ENCODE measurements at places on chromosomes 12 and 14. TPM values are rescaled to one million over a fixed set of nuclear protein-coding genes. Genes with fewer than 3 reads are reported as not detected.
A peak's percentile ranks its signal among the peaks of the same experiment; 100 is the strongest.

GRCh38 chr12:108633081-108633533, 587 bp downstream of the SELPLG start:
- H3K4me3 ChIP-seq = no peak overlapping the region
- peak overlapping the region; percentile 12 for H3K27ac ChIP-seq
- H3K4me1 ChIP-seq = peaks cover 30% of the 10 kb centered on the region

The CCDC38 gene
- 0.75 TPM for polyA plus RNA-seq

The DHRS2 gene
- 2.0 TPM for polyA plus RNA-seq

- no peaks in the 10 kb centered on the region for H3K36me3 ChIP-seq
- no peak for DNase-seq
- H3K27me3 ChIP-seq = no peaks in the 10 kb centered on the region
- no peak overlapping the region for H3K4me3 ChIP-seq
- H3K27ac ChIP-seq = no peak overlapping the region
- no peaks in the 10 kb centered on the region for H3K4me1 ChIP-seq
Measured at GRCh38 chr12:63323942-63324341, 172.9 kb upstream of the AVPR1A start.

- no peak overlapping the region for H3K27ac ChIP-seq
- no peak overlapping the region for H3K4me3 ChIP-seq
- no peak for DNase-seq
- no peaks in the 10 kb centered on the region for H3K4me1 ChIP-seq
- H3K27me3 ChIP-seq = no peaks in the 10 kb centered on the region
Measured at GRCh38 chr12:64598831-64599230, 11.5 kb upstream of the RASSF3 start.

- H3K4me3 ChIP-seq = no peak overlapping the region
- H3K36me3 ChIP-seq = no peaks in the 10 kb centered on the region
- DNase-seq = no peak
- H3K27ac ChIP-seq = no peak overlapping the region
- H3K4me1 ChIP-seq = peaks cover 19% of the 10 kb centered on the region
Measured at GRCh38 chr14:92525322-92526095, 11.9 kb downstream of the RIN3 start.

DNA sequence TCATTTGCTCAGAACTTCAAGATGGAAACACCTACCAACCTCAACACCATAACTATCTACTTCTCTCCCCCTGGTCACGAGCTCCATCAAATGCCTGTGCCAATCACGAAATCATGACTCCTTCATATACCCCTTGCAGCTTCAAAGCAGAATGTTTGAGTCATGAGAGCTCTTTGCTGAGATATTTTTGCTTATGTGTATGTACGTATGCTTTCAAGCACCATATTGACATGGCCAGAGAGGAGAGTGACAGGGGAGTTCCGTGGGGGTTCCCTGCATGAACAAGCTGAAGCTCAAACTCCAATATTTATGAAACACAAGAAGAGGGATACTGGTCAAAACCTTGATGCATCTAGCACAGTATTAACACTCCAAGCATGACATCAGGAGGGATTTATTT, 374.4 kb downstream of the DPF3 start:
- no peak overlapping the region for H3K4me3 ChIP-seq
- no peaks in the 10 kb centered on the region for H3K36me3 ChIP-seq
- no peak overlapping the region for H3K27ac ChIP-seq

DNA sequence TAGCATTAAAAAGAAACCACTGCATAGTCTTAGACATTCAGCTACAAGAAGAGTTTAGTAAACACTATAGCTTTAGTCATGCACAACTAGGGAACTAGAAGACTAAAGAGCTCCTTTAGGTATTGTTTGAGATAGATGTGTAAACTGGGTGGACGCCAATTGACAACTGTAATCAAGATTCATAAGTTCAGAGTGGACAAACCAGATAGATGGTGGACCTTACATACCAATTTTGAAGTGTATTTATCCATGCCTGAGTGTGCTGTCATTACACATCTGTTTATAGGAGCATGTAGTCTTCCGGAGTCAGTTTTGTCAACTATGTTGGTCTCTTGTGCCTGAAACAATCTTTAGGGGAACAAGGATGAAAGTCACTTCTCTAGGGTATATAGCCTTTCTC, 96.6 kb downstream of the LMO3 start:
- no peak overlapping the region for H3K27ac ChIP-seq
- no peak for DNase-seq

DNA sequence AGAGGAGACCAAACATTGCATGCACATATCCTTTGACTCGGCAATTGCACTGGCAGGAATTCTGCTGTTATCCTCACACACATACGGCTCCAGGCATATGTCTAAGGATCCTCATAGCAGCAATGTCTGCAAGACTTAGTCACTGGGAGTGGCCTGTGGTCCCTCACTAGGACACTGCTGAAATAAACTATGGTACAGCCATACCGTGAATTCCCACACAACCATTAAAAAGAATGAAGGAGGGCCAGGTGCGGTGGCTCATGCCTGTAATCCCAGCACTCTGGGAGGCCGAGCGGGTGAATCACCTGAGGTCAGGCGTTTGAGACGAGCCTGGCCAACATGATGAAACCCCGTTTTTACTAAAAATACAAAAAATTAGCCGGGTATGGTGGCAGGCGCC, 105.1 kb downstream of the ZFP36L1 start:
- H3K4me1 ChIP-seq = peaks cover 75% of the 10 kb centered on the region
- no peak for DNase-seq
- H3K27ac ChIP-seq = no peak overlapping the region
- H3K27me3 ChIP-seq = no peaks in the 10 kb centered on the region

DNA sequence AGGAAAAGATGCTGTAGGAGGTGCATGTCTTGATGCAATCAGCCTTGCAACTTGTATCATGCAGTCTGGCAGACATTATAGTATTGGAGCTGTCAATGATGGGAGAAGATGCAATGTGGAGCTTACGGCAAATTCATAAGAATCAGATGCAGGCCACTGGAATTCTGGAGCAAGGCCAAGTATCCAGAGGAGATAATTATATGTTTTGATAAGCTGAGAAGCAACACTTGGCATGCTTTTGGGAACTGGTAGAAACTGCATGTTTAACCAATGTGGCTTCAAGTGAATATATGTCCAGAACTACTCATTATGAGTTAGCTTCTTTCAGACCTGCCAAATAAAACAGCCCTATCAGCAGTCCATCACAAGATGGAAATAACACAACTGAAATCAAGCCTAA, 249.1 kb upstream of the PPFIA2 start:
- no peak overlapping the region for H3K27ac ChIP-seq
- no peaks in the 10 kb centered on the region for H3K4me1 ChIP-seq
- no peaks in the 10 kb centered on the region for H3K36me3 ChIP-seq
- no peak for DNase-seq

The SLC25A47 gene
- polyA plus RNA-seq = not detected

DNA sequence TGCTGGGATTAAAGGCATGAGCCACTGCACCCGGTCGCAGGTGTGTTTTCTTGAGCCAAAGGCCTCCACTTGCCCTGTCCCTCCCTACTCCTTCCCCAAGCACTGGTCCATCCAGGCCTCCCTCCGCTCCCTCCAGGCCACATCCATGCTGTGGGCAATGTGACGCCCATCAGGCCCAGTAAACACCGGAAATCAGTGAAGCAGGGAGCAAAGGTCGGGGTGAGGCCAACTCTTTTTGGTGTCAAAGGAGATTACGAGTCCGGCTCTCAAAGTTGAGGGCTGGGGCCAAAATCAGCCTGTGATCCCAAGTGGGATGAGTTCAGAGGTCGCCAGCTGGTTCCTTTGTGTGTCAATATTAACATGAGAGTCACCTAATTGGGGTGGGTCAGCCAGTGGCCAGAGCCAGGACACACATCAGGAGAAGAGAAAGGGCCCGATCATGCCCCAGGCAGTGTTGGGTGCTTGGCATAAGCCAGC, 195.7 kb downstream of the RBM19 start:
- H3K36me3 ChIP-seq = no peaks in the 10 kb centered on the region
- no peak overlapping the region for H3K27ac ChIP-seq
- H3K4me3 ChIP-seq = no peak overlapping the region
- DNase-seq = no peak

The ANKRD9 gene
- 48.7 TPM for polyA plus RNA-seq

- peak overlapping the region; percentile 72 for H3K4me3 ChIP-seq
- H3K27me3 ChIP-seq = no peaks in the 10 kb centered on the region
- DNase-seq = peak; percentile 81
- H3K27ac ChIP-seq = peak overlapping the region; percentile 85
Measured at GRCh38 chr14:76762411-76763095, 1.3 kb downstream of the VASH1 start.

The TBC1D30 gene
- polyA plus RNA-seq = 18.0 TPM

The RFX4 gene
- 65.8 TPM for polyA plus RNA-seq

GRCh38 chr12:104168596-104168995, 30.6 kb upstream of the NFYB start:
- DNase-seq = no peak
- H3K4me3 ChIP-seq = no peak overlapping the region
- no peaks in the 10 kb centered on the region for H3K4me1 ChIP-seq
- H3K27me3 ChIP-seq = no peaks in the 10 kb centered on the region
- H3K36me3 ChIP-seq = no peaks in the 10 kb centered on the region

- H3K27ac ChIP-seq = no peak overlapping the region
- H3K4me1 ChIP-seq = no peaks in the 10 kb centered on the region
- peaks cover 4% of the 10 kb centered on the region for H3K36me3 ChIP-seq
- H3K27me3 ChIP-seq = no peaks in the 10 kb centered on the region
- no peak overlapping the region for H3K4me3 ChIP-seq
- no peak for DNase-seq
Measured at GRCh38 chr12:79549531-79550271, 141.1 kb downstream of the PAWR start.

GRCh38 chr14:105862581-105863239, 336.3 kb downstream of the TMEM121 start:
- no peak overlapping the region for H3K27ac ChIP-seq
- H3K4me3 ChIP-seq = no peak overlapping the region
- H3K4me1 ChIP-seq = no peaks in the 10 kb centered on the region
- no peaks in the 10 kb centered on the region for H3K27me3 ChIP-seq

- DNase-seq = peak; percentile 72
- H3K4me3 ChIP-seq = no peak overlapping the region
- H3K4me1 ChIP-seq = no peaks in the 10 kb centered on the region
- no peaks in the 10 kb centered on the region for H3K27me3 ChIP-seq
- H3K27ac ChIP-seq = peak overlapping the region; percentile 54
Measured at GRCh38 chr14:54366736-54367735, 29.8 kb upstream of the CDKN3 start.

DNA sequence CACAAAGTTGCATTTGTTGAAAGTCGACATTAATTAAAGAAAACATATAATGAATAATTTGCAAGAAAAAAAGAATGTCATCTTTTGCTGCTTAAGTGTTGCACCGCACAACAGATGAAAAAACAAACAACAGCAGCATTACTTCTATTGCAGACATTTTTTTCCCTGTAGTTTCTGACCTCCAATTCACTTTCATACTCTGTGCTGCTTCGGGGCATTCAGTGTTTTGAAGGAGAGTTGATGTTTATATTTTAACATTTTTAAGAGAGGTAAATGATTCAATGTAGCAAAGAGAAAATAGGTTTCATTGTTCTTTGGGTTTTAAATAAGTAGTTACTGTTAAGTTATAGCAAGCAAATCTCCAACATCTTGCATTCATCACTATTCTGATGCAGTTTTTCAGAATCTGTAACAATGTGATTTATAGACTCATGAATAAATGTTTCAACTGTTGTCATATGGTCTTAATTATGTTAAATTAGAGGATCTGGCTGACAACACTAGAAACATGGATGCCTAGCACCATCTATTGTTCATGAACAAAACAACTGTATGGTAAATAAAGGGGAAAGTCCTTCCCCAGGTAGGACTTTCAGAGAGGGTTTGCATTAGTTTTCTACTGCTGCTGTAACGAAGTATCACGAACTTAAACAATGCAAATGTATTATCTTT, 168.1 kb downstream of the BCAT1 start:
- H3K4me1 ChIP-seq = no peaks in the 10 kb centered on the region
- no peaks in the 10 kb centered on the region for H3K36me3 ChIP-seq
- no peaks in the 10 kb centered on the region for H3K27me3 ChIP-seq
- no peak overlapping the region for H3K4me3 ChIP-seq
- no peak for DNase-seq

GRCh38 chr14:99419905-99420304, 60.8 kb downstream of the SETD3 start:
- H3K4me3 ChIP-seq = no peak overlapping the region
- H3K36me3 ChIP-seq = peaks cover 5% of the 10 kb centered on the region
- no peaks in the 10 kb centered on the region for H3K27me3 ChIP-seq
- DNase-seq = no peak
- H3K4me1 ChIP-seq = peaks cover 2% of the 10 kb centered on the region
- H3K27ac ChIP-seq = no peak overlapping the region

GRCh38 chr12:124667506-124668326, 100.3 kb upstream of the NCOR2 start:
- H3K4me3 ChIP-seq = no peak overlapping the region
- no peaks in the 10 kb centered on the region for H3K36me3 ChIP-seq
- H3K4me1 ChIP-seq = peaks cover 24% of the 10 kb centered on the region
- no peak for DNase-seq

GRCh38 chr12:75908961-75909605, 122.5 kb downstream of the PHLDA1 start:
- no peaks in the 10 kb centered on the region for H3K27me3 ChIP-seq
- H3K4me3 ChIP-seq = no peak overlapping the region
- peak; percentile 93 for DNase-seq
- peak overlapping the region; percentile 65 for H3K27ac ChIP-seq

GRCh38 chr12:104360983-104361707, 57.6 kb downstream of the EID3 start:
- no peak overlapping the region for H3K4me3 ChIP-seq
- no peaks in the 10 kb centered on the region for H3K27me3 ChIP-seq
- H3K36me3 ChIP-seq = no peaks in the 10 kb centered on the region
- DNase-seq = no peak
- no peak overlapping the region for H3K27ac ChIP-seq

GRCh38 chr14:20524027-20524426, 18.7 kb downstream of the RNASE10 start:
- no peak overlapping the region for H3K4me3 ChIP-seq
- no peaks in the 10 kb centered on the region for H3K27me3 ChIP-seq

DNA sequence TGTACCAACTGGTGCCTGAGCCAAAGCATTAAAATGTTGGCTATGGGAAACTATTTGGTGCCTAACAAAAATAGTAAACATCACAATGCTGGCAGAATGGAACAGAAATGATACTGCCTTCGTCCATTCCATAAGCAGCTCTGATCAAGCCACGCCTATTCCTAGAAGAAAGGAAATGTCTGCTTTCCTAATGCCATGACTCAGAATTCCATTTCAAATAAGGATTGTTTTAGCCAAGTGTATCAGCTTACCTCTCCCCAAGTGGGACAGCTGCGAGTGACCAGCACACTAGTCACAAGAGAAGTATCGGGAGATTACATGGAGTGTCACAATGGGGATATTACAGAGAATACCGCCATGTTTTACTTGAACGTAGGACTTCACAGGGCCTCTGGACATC, 38.7 kb downstream of the GLT8D2 start:
- H3K27ac ChIP-seq = no peak overlapping the region
- no peaks in the 10 kb centered on the region for H3K27me3 ChIP-seq
- H3K4me3 ChIP-seq = no peak overlapping the region

The OR6C1 gene
- polyA plus RNA-seq = not detected

The OAS3 gene
- 7.2 TPM for polyA plus RNA-seq

- no peak overlapping the region for H3K4me3 ChIP-seq
- no peaks in the 10 kb centered on the region for H3K27me3 ChIP-seq
- H3K4me1 ChIP-seq = no peaks in the 10 kb centered on the region
- no peaks in the 10 kb centered on the region for H3K36me3 ChIP-seq
- no peak overlapping the region for H3K27ac ChIP-seq
Measured at GRCh38 chr12:92938018-92938417, 8.9 kb upstream of the EEA1 start.

The GALNT8 gene
- 45.1 TPM for polyA plus RNA-seq
